Upper lobe of right lung (tissue), 1 donor: ENCODE measurements at places on chromosomes 5 and 9.
A peak's percentile ranks its signal among the peaks of the same experiment; 100 is the strongest.

DNA sequence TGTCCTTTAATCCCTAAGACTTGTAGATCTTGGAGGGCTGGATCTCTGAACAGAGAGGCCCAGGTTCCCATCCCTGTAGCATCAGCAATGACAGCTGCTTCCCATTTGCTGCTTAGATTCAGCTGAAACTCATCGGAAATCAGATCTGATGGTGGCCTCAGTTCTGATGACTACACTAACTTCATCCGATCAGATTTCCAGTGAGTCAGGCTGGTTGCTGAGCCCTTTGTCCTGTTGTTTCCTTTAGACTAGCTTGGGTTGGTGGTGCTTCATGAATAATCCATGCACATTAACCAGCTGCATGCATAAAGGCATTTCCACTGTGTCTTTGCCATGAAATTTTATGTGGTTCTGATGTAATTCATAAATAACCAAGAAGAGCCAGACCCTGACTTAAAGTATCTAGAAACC is 195.2 kb upstream of the TUT7 start:
- H3K4me3 ChIP-seq: no peak overlapping the region
- H3K36me3 ChIP-seq: no peaks in the 10 kb centered on the region
- H3K27me3 ChIP-seq: no peaks in the 10 kb centered on the region
- DNase-seq: no peak
- H3K4me1 ChIP-seq: no peaks in the 10 kb centered on the region

DNA sequence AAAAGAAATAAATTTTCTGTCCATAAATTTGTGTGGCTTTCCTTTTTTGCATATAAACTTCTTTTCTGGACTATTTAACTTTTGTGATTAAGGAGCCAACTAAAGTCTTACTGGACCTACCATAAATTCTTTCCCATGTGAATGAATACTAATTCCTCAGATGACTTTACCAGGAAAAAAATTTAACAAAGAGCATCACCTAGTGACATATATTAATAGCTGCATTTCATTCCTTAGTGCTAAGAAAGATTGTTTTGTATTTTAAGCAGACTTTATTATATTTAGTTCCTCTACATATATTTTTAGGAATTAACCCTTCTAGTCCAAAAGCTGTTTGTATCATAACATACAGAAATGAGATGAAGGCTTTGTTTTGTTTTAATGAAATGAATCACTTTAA is 64.4 kb downstream of the C9orf85 start:
- peaks cover 24% of the 10 kb centered on the region for H3K36me3 ChIP-seq
- no peak for DNase-seq
- H3K4me3 ChIP-seq: no peak overlapping the region
- H3K27me3 ChIP-seq: no peaks in the 10 kb centered on the region
- no peak overlapping the region for H3K27ac ChIP-seq

- peak overlapping the region; percentile 89 for H3K4me3 ChIP-seq
- DNase-seq: no peak
- H3K27ac ChIP-seq: peak overlapping the region; percentile 95
- no peaks in the 10 kb centered on the region for H3K36me3 ChIP-seq
- H3K4me1 ChIP-seq: peaks cover 52% of the 10 kb centered on the region
These were observed 556 bp downstream of the MTREX start for GRCh38 chr5:55308254-55308836.

- no peak overlapping the region for H3K4me3 ChIP-seq
- DNase-seq: peak; percentile 31
- H3K4me1 ChIP-seq: peaks cover 15% of the 10 kb centered on the region
- no peak overlapping the region for H3K27ac ChIP-seq
These were observed 241.1 kb downstream of the GADD45G start for GRCh38 chr9:89845862-89846261.

DNA sequence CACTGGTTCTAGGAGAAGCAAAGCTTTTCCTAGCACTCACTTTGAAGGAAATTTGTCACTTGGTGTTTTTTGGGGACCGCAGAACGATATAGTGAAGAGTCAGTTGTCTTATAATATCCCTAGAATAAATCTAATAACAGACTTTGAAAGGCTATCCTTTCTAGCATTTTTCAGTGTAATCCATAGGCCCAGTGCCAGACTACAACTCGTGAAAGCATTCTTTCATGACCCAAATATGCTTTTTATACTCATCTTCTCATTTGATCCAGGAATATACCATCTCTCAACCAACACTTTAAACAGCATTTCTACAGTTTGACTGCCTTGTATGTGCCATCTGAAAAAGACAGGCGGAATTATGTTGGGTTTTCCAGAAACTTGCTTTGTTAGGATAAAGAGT is 104.0 kb downstream of the ERCC6L2 start:
- H3K27me3 ChIP-seq: no peaks in the 10 kb centered on the region
- DNase-seq: no peak
- H3K4me3 ChIP-seq: no peak overlapping the region
- H3K27ac ChIP-seq: no peak overlapping the region
- H3K36me3 ChIP-seq: peaks cover 4% of the 10 kb centered on the region

DNA sequence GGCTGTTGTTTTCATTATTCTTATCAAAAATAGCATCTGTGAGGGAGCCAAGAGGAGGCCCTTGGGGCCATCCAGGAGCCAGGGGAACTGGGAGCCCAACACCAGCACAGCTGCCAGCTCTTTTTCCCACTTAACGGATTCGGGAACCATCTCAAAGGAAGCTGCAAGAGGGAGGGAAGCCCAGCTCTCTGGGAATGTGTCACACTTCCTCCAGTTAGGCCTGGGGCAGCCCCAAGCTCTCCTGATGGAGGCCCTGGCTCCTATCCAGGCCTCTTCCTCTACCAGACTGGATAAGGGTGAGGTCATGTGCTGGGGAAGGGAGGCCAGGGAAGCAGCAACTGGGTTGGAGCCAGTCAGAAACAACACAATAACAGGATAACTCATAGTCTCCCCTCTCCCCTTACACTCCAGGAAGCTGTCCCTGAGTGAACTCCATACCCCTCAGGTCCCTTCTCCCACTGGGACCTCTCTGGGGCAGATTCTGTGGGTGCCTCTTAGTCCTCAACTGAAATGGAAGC is 12.7 kb downstream of the CSF2 start:
- H3K27ac ChIP-seq: no peak overlapping the region
- no peaks in the 10 kb centered on the region for H3K36me3 ChIP-seq
- no peaks in the 10 kb centered on the region for H3K27me3 ChIP-seq
- DNase-seq: no peak
- H3K4me3 ChIP-seq: no peak overlapping the region

DNA sequence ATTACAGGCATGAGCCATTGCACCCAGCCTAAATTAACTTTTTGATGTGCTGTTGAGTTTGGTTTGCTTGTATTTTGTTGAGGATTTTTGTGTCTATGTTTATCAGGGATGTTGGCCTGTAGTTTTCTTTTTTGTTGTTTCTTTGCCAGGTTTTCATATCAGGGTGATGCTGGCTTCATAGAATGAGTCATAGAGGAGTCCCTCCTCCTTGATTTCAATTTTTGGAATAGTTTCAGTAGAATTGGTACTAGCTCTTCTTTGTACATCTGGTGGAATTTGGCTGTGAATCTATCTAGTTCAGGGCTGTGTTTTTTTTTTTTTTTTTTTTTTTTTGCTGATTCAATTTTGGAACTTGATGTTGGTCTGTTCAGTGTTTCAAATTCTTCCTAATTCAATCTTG is 1164.3 kb upstream of the DMAC1 start:
- H3K27me3 ChIP-seq: no peaks in the 10 kb centered on the region
- H3K4me1 ChIP-seq: no peaks in the 10 kb centered on the region
- H3K27ac ChIP-seq: no peak overlapping the region
- H3K4me3 ChIP-seq: no peak overlapping the region
- no peak for DNase-seq

GRCh38 chr9:33742519-33742918 is 52.8 kb upstream of the PRSS3 start:
- no peaks in the 10 kb centered on the region for H3K4me1 ChIP-seq
- H3K36me3 ChIP-seq: no peaks in the 10 kb centered on the region
- DNase-seq: no peak
- no peaks in the 10 kb centered on the region for H3K27me3 ChIP-seq

DNA sequence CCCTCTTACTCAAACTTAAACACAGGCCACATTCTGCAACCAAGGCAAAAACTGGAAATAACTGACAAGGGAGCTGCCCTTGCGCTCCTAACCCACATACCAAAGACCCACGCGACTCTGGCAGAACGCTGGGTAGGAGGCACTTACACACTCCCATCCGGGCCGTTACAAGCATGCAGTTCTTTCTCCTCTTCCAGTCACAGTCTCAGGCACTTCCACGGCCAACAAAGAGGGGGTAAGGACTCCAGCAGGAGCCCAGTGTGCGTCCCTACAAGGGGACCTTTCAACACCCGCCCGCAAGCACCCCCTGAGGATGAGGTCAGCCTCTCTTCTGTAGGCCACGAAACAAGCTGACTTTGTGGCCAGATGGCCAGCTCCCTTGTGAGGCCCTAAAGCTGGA is 57.4 kb downstream of the SERINC5 start:
- H3K27ac ChIP-seq: peak overlapping the region; percentile 71
- no peak overlapping the region for H3K4me3 ChIP-seq
- peaks cover 23% of the 10 kb centered on the region for H3K36me3 ChIP-seq
- no peak for DNase-seq
- H3K4me1 ChIP-seq: peaks cover 24% of the 10 kb centered on the region
- H3K27me3 ChIP-seq: no peaks in the 10 kb centered on the region

GRCh38 chr5:122545986-122546385 is 228.9 kb upstream of the SNX2 start:
- no peaks in the 10 kb centered on the region for H3K27me3 ChIP-seq
- H3K27ac ChIP-seq: no peak overlapping the region
- H3K36me3 ChIP-seq: no peaks in the 10 kb centered on the region
- DNase-seq: no peak
- no peak overlapping the region for H3K4me3 ChIP-seq

- no peaks in the 10 kb centered on the region for H3K4me1 ChIP-seq
- H3K27me3 ChIP-seq: no peaks in the 10 kb centered on the region
- peaks cover 36% of the 10 kb centered on the region for H3K36me3 ChIP-seq
- DNase-seq: no peak
- H3K4me3 ChIP-seq: no peak overlapping the region
These were observed 48.9 kb downstream of the SLC12A7 start for GRCh38 chr5:1062761-1063568.

- H3K4me3 ChIP-seq: peak overlapping the region; percentile 29
- DNase-seq: peak; percentile 95
- peaks cover 9% of the 10 kb centered on the region for H3K4me1 ChIP-seq
- H3K36me3 ChIP-seq: no peaks in the 10 kb centered on the region
- H3K27ac ChIP-seq: no peak overlapping the region
These were observed 43.9 kb upstream of the PRRC2B start for GRCh38 chr9:131349881-131350563.

DNA sequence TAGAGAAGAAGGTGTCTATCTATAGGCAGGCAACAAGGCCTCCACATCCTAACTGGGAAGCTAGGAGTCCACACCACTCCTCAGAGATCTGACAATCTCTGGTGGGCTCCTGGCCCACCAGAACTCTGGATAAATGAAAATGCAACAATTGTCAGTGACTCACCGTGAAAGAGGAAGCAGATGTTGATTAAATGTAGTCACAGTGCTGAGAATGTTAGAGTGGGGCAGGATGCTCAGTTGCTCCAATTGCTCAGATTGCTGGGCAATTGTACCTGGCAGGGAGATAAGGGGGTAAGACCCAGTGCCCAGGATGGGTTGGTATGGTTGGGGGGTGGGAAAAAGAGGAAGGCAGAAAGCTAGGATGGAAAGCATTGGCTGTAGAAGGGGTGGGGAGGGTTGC is 4.3 kb downstream of the CCL19 start:
- no peaks in the 10 kb centered on the region for H3K36me3 ChIP-seq
- peaks cover 3% of the 10 kb centered on the region for H3K4me1 ChIP-seq
- no peak for DNase-seq
- H3K27me3 ChIP-seq: no peaks in the 10 kb centered on the region
- H3K4me3 ChIP-seq: no peak overlapping the region

DNA sequence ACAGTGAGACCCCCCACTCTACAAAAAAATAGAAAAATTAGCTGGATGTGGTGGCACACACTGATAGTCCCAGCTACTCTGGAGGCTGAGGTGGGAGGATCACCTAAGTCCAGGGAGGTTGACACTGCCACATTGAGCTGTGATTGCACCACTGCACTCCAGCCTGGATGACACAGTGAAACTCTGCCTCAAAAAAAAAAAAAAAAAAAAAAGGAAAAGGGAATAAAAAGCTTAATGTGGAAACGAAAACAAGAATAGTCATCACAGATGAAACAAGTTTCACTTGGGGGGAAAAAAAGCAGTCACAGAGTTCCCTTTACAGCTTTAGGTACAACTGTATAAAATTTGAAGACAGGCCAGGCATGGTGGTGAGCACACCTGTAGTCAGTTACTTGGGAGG is 84.2 kb downstream of the FNBP1 start:
- H3K4me3 ChIP-seq: no peak overlapping the region
- H3K27me3 ChIP-seq: no peaks in the 10 kb centered on the region
- H3K4me1 ChIP-seq: peaks cover 25% of the 10 kb centered on the region

DNA sequence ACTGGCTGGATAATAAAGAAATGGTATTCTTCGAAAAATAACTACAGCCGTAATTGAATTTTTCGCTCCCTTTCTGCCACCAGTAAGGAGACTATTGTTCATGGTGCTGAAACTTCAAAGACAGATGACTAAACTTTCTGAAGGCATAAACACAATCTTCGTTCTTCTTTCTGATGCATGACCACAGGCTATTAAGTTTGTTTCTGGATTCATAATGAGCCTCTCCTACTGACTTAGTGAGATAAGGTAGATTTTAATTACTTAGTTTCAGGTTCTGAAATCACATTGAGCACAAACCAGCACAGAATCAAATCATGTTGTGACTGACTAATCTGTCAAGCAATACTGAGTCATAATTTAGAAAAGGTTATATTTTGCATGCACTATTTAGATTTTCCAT is 441.8 kb upstream of the CCNG1 start:
- no peaks in the 10 kb centered on the region for H3K36me3 ChIP-seq
- H3K4me3 ChIP-seq: no peak overlapping the region
- no peaks in the 10 kb centered on the region for H3K4me1 ChIP-seq
- H3K27me3 ChIP-seq: no peaks in the 10 kb centered on the region
- H3K27ac ChIP-seq: no peak overlapping the region
- DNase-seq: no peak

DNA sequence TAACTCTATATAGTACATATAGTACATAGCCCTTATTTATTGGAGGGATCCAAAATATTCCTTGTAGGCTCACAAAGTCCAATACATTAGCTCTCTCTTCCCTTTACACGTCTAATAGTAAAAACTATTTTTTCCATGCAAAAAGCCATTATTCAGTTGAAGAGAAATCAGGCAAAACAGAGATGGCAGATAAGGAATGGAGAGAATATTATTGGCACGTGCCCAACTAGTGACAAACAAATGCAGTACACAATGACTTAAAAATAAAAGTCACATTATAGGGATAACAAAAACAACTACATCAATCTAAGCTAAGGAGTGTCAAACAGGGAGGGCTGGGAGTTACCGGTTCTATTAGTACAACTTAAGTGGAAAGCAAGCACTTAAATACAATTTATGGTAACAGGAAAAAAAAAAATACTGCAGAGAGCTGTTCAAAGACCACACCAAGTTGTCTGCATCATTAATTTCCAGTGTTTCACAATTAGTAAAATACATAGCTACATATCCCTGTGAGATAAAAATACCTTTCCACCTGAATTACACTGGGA is 4.1 kb upstream of the SCAI start:
- H3K27ac ChIP-seq: peak overlapping the region; percentile 4
- H3K27me3 ChIP-seq: no peaks in the 10 kb centered on the region
- H3K36me3 ChIP-seq: peaks cover 33% of the 10 kb centered on the region
- H3K4me1 ChIP-seq: peaks cover 9% of the 10 kb centered on the region
- no peak for DNase-seq
